ENCODE measurements at places on chromosomes 5 and 9. TPM values are rescaled to one million over a fixed set of nuclear protein-coding genes. Genes with fewer than 3 reads are reported as not detected.

GRCh38 chr5:24183981-24184380, 460.8 kb downstream of the CDH10 start:
- DNase-seq = no peak

DNA sequence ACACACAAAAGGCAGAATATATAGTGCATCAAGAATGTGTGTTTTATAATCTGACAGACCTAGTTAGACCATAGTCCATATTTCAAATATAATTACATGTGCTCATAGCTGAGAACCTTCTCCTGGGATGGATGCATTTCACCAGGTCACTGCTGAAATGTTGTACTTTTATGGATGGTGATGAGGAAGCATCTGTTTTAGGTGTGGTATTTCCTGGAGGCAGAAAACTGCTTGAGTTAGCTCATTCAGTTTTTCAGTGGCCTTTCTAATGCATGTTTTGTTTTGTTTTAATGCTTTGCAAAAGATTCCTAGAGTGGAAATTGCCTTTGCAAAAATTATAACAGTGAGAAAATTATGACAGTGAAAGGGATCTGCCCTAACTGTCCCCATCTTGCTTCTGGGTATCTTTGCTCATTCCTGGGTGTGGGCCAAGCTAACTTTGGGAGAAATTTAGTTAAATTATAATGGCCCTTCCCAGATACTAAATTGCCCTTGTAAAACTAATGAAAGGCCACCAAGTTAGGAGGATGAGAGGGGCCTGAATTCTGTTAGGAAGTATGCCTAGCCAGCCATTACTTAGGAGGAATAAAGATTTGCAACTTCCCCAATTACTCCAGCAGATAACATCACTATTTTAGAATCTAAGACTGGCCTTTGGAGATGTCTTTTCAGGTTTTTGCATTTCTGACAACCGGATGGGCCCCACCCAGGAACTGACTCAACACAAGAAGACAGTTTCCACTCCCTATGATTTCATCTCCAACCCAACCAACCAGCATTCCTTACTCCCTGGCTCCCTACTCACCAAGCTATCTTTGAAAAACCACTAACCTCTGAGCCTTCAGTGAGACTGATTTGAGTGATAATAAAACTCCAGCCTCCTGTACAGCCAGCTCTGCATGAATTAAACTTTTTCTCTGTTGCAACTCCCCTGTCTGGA, 7.0 kb upstream of the IL12B start:
- no peak for DNase-seq

DNA sequence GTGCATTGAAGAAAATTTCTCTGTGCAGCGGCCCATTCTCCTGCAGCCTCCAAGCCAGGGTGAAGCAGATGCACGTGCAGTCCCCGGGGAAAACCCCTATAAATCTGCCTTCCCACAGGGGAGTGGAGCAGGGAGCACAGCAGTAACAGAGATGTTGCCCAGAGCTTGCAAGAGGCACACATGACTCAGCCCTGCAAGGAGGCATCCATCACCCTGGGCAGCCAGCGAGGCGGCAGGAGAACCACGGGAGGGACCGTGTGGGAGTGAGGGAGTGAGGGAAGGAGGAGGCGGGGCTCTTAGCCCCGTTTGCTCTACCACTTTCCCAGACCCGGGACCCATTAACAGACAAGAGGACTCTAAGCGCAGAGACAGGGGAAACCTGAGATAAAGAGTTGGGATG, 96.2 kb upstream of the ARAP3 start:
- DNase-seq = no peak

The ARHGEF37 gene
- total RNA-seq = 1.7 TPM

The INSL4 gene
- total RNA-seq = not detected
